Activated CD8-positive, alpha-beta T cell treated with anti-CD3 and anti-CD28 coated beads for 36 hours (primary cell): ENCODE measurements at places on chromosomes 5 and 9. TPM values are rescaled to one million over a fixed set of nuclear protein-coding genes. Genes with fewer than 3 reads are reported as not detected.

EFNA5 gene
- total RNA-seq: not detected

DNA sequence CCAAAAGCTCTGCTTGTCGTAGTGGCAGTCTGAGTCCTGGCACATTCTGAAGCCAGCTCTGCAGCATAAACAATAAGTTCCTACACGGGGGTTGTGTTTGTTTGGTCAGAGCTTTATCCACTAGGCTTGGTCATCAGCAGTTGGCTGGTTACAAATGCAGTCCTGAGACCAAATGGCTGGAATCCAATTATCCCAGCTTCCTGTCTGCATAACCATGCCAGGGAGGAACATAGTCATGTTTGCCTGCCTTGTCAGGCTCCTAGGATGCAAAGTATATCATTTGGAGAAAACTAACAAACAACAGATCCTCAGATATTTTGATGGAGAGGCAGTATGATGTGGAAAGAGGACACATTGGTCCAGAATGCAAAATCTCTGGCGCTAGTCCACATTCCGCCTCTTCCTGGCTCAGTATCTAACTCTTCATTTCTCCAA lies 85.8 kb downstream of the FBXO38 start:
- H3K27ac ChIP-seq: no peak overlapping the region
- DNase-seq: no peak
- H3K4me1 ChIP-seq: no peaks in the 10 kb centered on the region
- no peak overlapping the region for H3K4me3 ChIP-seq
- no peaks in the 10 kb centered on the region for H3K27me3 ChIP-seq
- no peaks in the 10 kb centered on the region for H3K36me3 ChIP-seq

DNA sequence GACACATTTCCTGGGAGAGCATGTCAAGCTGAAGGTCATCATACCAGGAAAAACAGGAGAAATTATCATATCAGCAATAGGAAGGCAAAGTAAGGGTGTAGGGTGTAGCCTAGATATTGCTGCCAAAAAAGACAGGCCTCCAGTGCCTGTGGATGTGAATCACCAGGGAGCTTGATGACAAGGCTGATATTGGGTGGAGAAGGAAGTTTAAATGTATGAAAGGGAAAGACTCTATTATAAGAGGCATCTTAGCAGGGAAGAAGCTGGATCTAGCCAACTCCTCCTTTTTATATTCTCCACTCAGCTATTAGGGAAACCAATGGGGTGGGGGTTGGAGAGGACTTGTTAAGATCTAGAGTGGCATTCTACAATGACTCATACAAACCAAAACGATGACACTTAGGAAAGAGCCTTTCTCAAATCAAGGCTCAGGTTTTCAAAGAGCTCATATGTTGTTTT lies 13.4 kb upstream of the TXNDC8 start:
- no peak for DNase-seq
- no peaks in the 10 kb centered on the region for H3K36me3 ChIP-seq
- no peaks in the 10 kb centered on the region for H3K27me3 ChIP-seq
- H3K27ac ChIP-seq: no peak overlapping the region

DNA sequence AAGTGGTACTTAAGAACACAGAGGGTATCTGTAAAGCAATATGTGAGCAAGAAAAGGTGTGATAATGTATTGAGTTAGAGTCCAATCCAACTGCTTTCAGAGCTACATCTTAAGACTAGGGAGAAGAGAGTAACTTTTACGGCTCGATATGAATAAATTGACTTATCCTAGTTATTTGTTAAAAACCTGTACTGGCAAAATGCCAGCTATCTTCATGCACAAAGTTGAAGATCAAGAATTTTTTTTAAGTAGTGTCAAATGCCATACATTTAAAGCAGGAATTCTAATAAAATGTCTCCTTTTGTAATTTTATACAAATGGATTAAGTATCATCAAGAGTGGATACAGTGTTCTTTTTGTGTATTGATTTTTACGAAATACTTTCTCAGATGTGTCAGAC lies 305.2 kb downstream of the KIAA0825 start:
- no peaks in the 10 kb centered on the region for H3K36me3 ChIP-seq
- H3K27ac ChIP-seq: no peak overlapping the region
- DNase-seq: no peak
- no peak overlapping the region for H3K4me3 ChIP-seq
- H3K4me1 ChIP-seq: no peaks in the 10 kb centered on the region
- no peaks in the 10 kb centered on the region for H3K27me3 ChIP-seq

DNA sequence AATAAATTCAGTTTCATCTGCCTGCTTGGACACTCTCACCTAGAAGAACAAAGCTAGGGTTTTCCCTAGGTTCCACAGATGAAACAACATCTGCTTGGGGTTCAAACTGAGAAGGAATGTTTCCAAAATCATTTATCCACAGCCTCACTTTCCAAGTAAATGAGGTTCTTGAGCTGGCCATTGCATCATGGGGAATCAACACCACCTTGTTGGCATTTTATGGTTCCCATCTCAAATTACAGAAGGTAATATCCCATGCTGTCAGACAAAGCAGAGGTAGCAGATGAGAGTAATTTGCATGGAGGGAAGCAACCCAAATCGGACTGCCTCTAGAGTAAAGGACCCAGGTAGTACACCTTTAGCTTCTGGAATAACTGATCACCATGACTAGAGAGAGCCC lies 10.5 kb upstream of the NR4A3 start:
- peak overlapping the region; percentile 47 for H3K27ac ChIP-seq
- H3K4me3 ChIP-seq: no peak overlapping the region
- H3K4me1 ChIP-seq: peaks cover 58% of the 10 kb centered on the region
- H3K27me3 ChIP-seq: peaks cover 3% of the 10 kb centered on the region

DNA sequence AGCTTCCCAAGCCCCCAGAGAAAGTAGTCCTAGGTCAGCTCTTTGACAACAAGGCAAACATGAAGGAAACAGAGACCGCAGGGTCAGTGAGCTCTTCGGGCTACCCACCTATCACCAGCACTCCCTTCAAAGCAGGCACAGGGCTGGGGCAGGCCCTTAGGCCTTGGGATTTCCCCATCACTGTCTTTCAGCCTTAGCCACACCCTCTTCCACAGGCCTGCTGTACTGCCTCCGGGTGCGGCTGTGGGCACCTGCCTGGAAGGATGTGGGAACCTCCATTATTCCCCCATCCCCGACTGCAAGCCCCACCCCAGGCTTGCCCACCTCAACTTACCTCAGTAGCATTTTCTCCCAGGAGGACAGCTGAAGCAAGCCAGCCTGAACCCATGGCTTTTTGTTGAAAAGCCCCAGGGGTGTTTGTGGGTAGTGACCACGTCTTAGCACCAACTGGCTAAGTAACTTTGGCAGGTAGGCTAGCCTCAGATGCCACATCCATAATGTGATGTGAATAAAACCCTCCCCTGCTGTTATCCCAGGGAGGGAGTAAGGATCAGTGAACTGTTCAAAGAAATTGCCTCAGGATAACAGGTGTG lies 100.2 kb downstream of the PIK3R1 start:
- DNase-seq: peak; percentile 69
- peak overlapping the region; percentile 39 for H3K27ac ChIP-seq
- no peak overlapping the region for H3K4me3 ChIP-seq
- no peaks in the 10 kb centered on the region for H3K27me3 ChIP-seq
- H3K36me3 ChIP-seq: no peaks in the 10 kb centered on the region
- peaks cover 11% of the 10 kb centered on the region for H3K4me1 ChIP-seq

HSPA4 gene
- 232 TPM for total RNA-seq

- H3K27me3 ChIP-seq: peaks cover 8% of the 10 kb centered on the region
- H3K36me3 ChIP-seq: no peaks in the 10 kb centered on the region
- no peak for DNase-seq
- no peak overlapping the region for H3K4me3 ChIP-seq
Measured at GRCh38 chr9:107208121-107208520, 75.0 kb upstream of the RAD23B start.

DNA sequence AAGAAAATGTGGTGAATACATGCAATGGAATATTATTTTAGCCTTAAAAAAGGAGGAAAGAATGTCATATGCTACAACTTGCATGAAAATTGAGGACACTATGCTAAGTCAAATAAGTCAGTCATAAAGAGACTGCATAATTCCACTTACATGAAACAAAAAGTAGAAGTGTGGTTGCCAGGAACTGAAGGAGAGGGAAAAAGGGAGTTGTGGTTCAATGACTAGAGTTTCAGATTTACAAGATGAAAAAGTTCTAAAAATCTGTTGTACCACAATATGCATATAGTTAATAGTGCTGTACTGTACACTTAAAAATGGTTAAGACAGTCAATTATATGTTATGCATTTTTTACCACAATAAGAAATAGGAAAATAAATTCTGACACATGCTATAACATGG lies 95.4 kb downstream of the SLC44A1 start:
- DNase-seq: no peak
- no peaks in the 10 kb centered on the region for H3K27me3 ChIP-seq
- H3K4me1 ChIP-seq: peaks cover 18% of the 10 kb centered on the region
- no peak overlapping the region for H3K4me3 ChIP-seq
- no peak overlapping the region for H3K27ac ChIP-seq
- H3K36me3 ChIP-seq: peaks cover 4% of the 10 kb centered on the region

GRM6 gene
- total RNA-seq: not detected

EPB41L4A gene
- 0.25 TPM for total RNA-seq

EPB41L4B gene
- 0.34 TPM for total RNA-seq

KCNN2 gene
- total RNA-seq: not detected

GRCh38 chr5:54986269-54986654 lies 869 bp upstream of the ESM1 start:
- DNase-seq: no peak
- H3K36me3 ChIP-seq: no peaks in the 10 kb centered on the region
- H3K27ac ChIP-seq: no peak overlapping the region

DNA sequence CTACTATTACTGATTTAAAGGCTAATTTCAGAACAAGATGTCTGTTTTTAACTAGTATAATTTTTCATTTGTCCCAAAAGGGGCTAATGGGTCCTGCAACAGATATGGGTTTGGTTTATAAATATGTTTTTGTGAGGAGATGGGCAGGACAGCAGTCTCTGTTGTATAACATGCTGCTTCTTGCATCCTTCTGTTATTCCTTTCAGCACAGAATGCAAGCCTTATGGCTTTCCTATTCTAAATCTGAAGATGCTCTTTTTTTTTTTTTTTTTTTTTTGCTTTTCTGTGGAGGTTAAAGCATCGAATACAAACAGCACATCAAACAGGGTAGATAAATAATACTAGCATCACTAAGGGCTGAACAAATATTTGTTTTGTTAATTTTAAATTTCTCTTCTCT lies 235.7 kb downstream of the EFNA5 start:
- no peak overlapping the region for H3K27ac ChIP-seq
- H3K27me3 ChIP-seq: peaks cover 3% of the 10 kb centered on the region
- H3K4me1 ChIP-seq: peaks cover 2% of the 10 kb centered on the region
- no peaks in the 10 kb centered on the region for H3K36me3 ChIP-seq
- H3K4me3 ChIP-seq: no peak overlapping the region

- H3K27me3 ChIP-seq: no peaks in the 10 kb centered on the region
- no peaks in the 10 kb centered on the region for H3K36me3 ChIP-seq
- DNase-seq: no peak
- H3K4me1 ChIP-seq: no peaks in the 10 kb centered on the region
- no peak overlapping the region for H3K4me3 ChIP-seq
- H3K27ac ChIP-seq: no peak overlapping the region
Measured at GRCh38 chr5:91651704-91652103, 268.6 kb upstream of the ARRDC3 start.

TNPO1 gene
- 97.8 TPM for total RNA-seq

DNA sequence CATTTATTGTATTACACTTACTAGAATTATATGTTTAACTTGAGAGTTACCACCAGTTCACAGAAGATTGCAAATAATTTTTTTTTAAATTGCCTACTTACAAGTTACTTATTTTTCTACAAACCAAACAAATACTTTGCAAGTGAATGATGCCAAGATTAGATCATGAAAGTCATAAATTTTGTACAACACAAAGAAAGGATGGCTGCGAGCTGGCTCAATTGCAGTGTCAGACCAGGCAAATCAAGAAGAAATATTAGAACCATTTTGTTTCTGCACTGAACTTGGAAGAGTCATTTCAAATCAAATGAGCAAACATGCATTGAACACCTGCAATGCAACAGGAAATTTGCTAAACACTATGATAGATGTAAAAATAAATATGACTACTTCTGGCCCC lies 97.3 kb downstream of the PLCXD3 start:
- H3K4me1 ChIP-seq: no peaks in the 10 kb centered on the region
- DNase-seq: no peak
- H3K4me3 ChIP-seq: no peak overlapping the region
- no peak overlapping the region for H3K27ac ChIP-seq
- H3K27me3 ChIP-seq: no peaks in the 10 kb centered on the region

GRCh38 chr9:117763314-117763713 lies 59.1 kb downstream of the TLR4 start:
- H3K27ac ChIP-seq: no peak overlapping the region
- H3K27me3 ChIP-seq: peaks cover 13% of the 10 kb centered on the region
- no peaks in the 10 kb centered on the region for H3K36me3 ChIP-seq
- H3K4me1 ChIP-seq: no peaks in the 10 kb centered on the region

ADAMTS2 gene
- not detected for total RNA-seq

MORN5 gene
- not detected for total RNA-seq

- no peak overlapping the region for H3K27ac ChIP-seq
- no peaks in the 10 kb centered on the region for H3K36me3 ChIP-seq
- H3K4me1 ChIP-seq: no peaks in the 10 kb centered on the region
- no peak overlapping the region for H3K4me3 ChIP-seq
- no peak for DNase-seq
Measured at GRCh38 chr9:134816264-134816663, 64.3 kb upstream of the FCN2 start.

- no peaks in the 10 kb centered on the region for H3K27me3 ChIP-seq
- H3K27ac ChIP-seq: no peak overlapping the region
- peaks cover 34% of the 10 kb centered on the region for H3K4me1 ChIP-seq
Measured at GRCh38 chr5:87400305-87400899, 12.3 kb downstream of the CCNH start.

- peaks cover 2% of the 10 kb centered on the region for H3K4me1 ChIP-seq
- no peak overlapping the region for H3K27ac ChIP-seq
- H3K36me3 ChIP-seq: peaks cover 4% of the 10 kb centered on the region
- no peak overlapping the region for H3K4me3 ChIP-seq
- no peaks in the 10 kb centered on the region for H3K27me3 ChIP-seq
- DNase-seq: no peak
Measured at GRCh38 chr9:32424616-32425015, 40.2 kb downstream of the ACO1 start.

- no peaks in the 10 kb centered on the region for H3K27me3 ChIP-seq
- peaks cover 2% of the 10 kb centered on the region for H3K4me1 ChIP-seq
- peak overlapping the region; percentile 10 for H3K27ac ChIP-seq
Measured at GRCh38 chr5:147619281-147619878, 109.5 kb upstream of the DPYSL3 start.

DNA sequence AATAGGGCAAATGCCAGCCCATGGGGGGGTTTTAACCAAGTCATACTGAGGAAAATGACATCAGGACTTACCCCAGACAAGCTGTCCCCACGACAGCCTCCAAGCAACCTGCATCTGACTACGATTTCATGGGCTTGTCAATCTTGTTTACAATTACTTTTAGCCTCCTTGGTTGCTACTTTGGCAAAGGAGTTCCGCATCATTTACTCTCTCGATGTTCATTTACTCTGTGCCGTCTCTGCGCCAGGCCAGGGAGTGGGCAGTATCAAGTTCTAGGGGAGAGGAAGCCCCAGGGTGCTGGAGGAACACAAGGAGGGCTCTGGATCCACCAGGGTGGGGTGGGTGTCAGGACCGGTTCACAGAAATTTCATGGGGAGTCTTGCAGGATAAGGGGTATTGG lies 23.9 kb downstream of the PTPN3 start:
- no peak for DNase-seq
- H3K36me3 ChIP-seq: no peaks in the 10 kb centered on the region
- H3K27me3 ChIP-seq: peaks cover 4% of the 10 kb centered on the region
- H3K27ac ChIP-seq: no peak overlapping the region
- H3K4me1 ChIP-seq: no peaks in the 10 kb centered on the region
